ENCODE measurements at places on chromosomes 6 and 20.

DNA sequence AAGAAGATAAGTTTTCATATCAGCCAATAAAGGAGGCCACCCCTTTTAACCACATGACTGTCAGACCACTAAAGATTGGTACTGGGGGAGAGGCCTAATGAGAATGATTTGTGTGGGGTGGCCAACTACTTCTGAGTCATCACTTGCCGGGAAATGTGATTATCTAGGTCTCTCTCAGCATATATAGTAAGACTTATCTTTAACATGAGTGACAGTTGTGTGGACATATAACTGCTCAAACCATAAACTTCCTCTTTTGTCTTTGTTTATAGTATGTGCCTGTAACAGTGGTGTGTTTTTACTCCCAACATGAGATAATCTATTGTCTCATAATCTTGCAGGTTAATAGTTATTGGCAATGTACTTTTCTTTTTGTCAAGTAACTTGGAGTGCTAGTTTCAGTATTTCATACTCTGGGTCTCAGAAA is 312.4 kb downstream of the CDKAL1 start:
- peak; percentile 21 for DNase-seq

- no peak for DNase-seq
Observed at GRCh38 chr6:125480146-125480545, 178.4 kb upstream of the HDDC2 start.

- DNase-seq, result no peak
Observed at GRCh38 chr6:133040094-133040802, 200.9 kb upstream of the EYA4 start.

DNA sequence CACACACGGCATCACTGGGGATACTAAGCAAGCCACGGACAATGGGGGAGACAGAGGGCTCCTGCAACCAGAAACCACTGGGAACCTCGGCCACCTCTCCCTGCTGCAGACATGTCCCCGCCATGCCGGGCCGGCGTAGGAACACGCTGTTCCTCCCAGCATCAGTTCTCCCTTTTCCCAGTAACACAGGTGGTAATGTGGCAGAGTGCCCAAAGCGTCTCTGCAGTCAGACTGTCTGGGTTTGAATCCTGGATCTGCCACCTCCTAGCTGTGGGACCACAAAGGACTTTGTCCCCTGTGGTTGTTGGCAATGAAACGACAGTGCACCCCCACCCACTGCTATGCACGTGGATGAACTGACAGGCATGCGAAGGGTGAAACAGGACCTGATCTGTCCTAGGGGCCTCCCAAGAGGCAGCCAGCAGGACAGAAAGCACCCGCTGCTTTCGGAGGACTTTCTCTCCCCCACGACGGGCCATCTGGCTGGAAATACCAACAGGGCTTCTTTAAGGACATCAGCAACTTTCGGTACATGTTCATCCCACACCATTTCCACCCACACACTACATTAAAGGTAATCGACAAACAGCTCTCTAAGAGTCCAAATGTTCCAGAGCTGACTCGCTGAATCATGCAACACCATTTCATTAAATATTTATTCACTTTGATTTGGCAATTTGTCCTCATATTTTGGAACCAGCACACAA is 74.1 kb downstream of the SULF2 start:
- no peak for DNase-seq

DNA sequence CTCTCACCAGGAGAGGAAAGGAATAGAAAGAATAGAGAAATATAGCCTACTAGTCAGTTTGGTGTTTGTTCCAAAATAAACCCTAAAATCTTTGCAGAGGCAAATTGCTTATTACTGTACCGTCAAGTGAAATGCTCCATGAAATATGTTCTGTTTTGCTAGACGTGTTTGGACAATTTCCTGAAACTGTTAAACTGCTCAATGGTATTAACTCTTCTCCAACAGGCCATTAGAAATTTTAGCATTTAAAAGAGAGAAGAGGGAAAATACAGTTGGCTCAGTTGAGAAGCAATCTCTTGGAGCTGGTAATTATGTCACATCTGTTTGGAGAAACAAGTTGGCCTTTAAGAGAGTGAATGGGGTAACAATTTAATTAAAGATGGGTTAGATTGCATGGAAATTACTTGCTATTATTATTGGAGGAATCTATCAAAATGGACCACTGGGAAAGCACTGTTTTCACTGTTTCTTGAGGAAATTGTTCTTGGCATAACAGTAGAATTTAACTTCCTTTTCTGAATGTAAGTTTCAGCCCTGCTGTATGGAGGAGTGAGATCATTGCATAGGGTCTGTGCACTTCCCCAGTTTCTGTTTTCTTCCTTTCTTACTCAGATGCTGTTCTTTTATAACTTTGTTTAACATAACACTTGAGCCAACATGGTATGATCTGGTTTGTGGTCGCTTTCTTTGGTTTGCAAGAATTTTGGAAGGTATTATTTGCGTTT is 373.6 kb downstream of the PLCB1 start:
- DNase-seq, result peak; percentile 65

DNA sequence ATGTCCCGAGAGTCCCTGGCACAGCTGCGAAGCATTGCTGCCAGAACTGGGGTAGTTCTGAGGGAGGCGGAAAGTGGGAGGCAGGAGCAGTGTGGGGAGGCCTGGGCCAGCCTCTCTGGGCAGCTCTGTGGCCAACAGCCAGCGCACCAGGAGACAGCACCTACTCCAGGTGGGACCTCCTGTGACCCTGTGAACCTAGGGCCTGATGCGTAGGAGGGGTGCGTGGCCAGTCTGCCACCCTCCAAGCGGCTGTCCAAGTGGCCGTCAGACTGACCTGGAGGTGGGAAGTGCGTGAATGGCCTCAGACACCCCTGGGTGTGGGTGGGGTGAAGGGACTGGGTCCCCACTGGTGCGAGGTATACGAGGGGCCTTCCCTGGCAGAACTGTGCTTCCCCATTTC is 15.5 kb downstream of the SS18L1 start:
- no peak for DNase-seq

- DNase-seq, result no peak
Observed at GRCh38 chr6:156851454-156851921, 74.3 kb downstream of the ARID1B start.

- DNase-seq, result no peak
Observed at GRCh38 chr20:25046181-25046641, 11.7 kb downstream of the ACSS1 start.

GRCh38 chr6:162119341-162119740 is 608.2 kb downstream of the PRKN start:
- DNase-seq, result no peak

GRCh38 chr20:4439461-4439860 is 282.2 kb upstream of the PRND start:
- no peak for DNase-seq

DNA sequence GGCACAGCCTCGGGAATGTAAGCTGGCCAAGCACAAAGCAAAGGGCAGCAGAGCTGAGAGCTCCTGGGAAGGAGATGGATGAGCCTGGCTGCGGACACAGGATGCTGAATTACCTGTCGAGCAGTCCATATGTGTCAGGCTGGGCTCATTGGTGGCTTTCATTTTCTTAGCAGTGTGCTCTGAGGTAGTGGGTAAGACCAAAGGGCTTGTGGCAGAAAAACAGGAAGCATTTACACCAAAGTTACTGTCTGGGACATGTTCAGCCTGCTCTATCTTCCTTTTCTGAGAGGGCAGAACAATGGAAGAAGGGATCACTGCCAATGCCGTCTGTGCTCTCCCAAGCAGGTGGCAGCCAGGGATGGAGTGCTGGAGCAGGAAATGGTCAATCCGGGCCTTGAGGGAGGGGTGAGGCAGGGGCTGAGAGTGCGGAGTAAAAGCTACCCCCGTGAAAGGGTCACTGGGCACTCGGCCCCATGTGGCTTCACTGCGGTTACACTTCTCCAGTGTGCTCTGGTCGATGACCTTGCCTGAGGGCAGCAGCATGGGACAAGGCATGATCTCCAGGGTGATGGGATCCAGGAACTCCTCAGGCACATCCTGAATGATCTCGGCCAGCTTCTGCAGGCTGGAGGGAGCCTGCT is 36.9 kb upstream of the AVP start:
- no peak for DNase-seq
